Osteocyte (in vitro differentiated cells): ENCODE measurements at places on chromosomes 5 and 9. TPM values are rescaled to one million over a fixed set of nuclear protein-coding genes. Genes with fewer than 3 reads are reported as not detected.

DNA sequence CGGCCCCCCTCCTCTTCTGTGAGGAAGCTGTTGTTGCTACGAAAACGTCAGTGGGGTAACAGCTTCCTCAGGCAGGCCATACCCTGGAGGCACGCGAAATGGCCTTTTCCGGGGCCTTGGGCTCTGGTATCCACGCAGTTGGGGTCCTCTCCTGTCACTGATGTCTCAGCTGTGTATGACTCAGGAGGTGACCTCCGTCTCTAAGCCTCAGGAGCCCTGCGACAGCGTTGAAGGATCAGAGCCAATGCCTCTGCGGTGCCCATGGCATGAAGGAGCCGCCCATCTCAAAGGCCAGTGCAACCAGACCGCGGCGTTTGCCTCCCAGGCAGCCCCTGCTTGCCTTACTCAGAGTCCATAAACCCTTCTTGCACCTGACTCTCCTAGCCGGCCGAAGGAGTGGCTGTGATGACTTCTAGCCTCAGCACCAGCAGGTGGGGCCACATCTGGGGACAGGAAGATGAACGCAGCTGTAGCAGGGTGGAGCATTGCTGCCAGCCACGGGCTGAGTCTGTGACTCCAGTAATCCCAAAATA is 1.0 kb upstream of the MXD3 start:
- H3K27ac ChIP-seq = peak overlapping the region; percentile 3
- H3K4me1 ChIP-seq = peaks cover 26% of the 10 kb centered on the region
- H3K36me3 ChIP-seq = peaks cover 2% of the 10 kb centered on the region
- H3K4me3 ChIP-seq = peak overlapping the region; percentile 48
- no peak for DNase-seq
- H3K27me3 ChIP-seq = no peaks in the 10 kb centered on the region

GRCh38 chr5:4148009-4148408 is 552.4 kb downstream of the IRX1 start:
- H3K4me1 ChIP-seq = no peaks in the 10 kb centered on the region
- no peak overlapping the region for H3K4me3 ChIP-seq
- H3K36me3 ChIP-seq = no peaks in the 10 kb centered on the region
- DNase-seq = no peak

- H3K27ac ChIP-seq = no peak overlapping the region
- no peak overlapping the region for H3K4me3 ChIP-seq
- no peaks in the 10 kb centered on the region for H3K4me1 ChIP-seq
- peaks cover 10% of the 10 kb centered on the region for H3K27me3 ChIP-seq
- DNase-seq = no peak
- no peaks in the 10 kb centered on the region for H3K36me3 ChIP-seq
Observed at GRCh38 chr9:32863291-32863690, 80.0 kb downstream of the TMEM215 start.

DNA sequence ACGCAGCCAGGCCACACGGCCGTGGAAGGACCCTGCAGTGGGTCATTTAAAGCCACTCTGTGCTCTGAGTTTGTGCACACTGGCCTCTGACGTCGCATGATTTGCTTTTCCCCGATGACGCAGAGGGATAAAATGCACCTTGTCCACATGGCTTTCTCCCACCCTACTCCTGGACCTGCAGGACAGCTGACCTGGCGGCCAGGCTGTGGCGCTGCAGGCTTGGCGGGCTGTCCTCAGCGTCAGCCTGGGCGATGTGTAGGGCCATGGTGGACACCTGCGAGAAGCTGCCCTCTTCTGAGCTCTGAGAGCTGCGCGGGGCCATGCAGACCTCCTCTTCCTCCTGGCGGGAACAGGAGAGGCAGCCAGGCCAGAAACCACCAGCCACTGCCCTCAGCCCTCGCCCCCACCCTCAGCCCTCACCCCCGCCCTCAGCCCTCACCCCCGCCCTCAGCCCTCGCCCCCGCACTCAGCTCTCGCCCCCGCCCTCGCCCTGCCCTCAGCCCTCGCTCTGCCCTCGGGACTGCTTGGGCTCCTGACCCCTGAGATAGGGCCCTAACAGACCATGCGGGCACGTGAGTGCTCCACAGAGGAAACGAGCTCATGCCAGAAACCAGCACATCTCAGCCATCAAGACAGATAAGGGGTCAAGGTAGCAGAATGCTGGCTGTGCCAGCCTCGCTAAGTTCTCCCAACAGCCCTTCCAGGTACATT is 20.0 kb upstream of the SCGB3A1 start:
- no peak for DNase-seq
- H3K4me1 ChIP-seq = no peaks in the 10 kb centered on the region
- H3K27me3 ChIP-seq = no peaks in the 10 kb centered on the region
- H3K36me3 ChIP-seq = no peaks in the 10 kb centered on the region
- no peak overlapping the region for H3K4me3 ChIP-seq
- no peak overlapping the region for H3K27ac ChIP-seq

DNA sequence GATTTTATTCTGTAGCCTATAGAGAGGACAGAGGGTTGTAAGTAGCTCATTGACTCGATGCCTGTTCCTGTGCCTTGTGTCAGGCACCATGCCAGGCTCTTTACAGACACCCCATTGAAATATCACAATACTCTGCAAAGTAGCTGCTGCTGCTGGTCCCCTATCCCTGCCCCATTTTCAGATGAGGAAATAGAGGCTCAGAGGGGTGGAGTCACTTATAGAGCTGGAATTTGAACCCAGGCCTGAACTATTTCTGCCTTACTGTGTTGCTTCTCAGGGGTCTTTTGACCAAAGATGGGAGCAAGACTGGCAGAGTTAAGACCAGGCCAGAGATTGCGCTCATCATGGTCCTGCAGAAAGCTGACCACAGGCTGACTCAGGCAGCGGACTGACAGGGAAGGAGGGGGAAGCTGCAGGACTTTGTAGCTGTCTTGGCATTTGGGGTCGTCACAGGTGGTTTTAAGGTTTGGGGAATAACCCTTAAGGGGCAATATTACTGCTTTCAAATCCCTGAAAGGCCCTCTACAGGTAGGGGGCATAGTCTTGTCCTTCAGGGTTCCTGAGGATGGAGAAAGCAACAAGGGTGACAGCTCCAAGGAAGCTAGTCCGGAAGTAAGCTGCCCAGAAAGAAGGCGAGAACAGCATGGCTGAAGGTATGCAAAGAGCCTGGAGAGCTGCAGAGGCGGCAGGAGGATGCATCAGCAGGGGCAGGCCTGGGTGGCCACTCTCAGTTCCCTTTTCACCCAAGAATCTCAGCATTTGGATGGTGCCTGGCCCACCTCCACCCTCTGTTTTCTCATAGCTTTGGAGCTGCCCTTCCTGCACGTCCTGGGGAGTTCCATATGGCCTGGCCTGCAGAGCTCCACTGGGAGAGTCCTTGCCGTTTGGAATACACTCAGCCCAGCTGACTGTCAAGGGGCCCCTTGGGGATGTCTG is 18.3 kb upstream of the NDST1 start:
- peaks cover 67% of the 10 kb centered on the region for H3K4me1 ChIP-seq
- peak overlapping the region; percentile 73 for H3K27ac ChIP-seq
- H3K4me3 ChIP-seq = no peak overlapping the region
- H3K36me3 ChIP-seq = no peaks in the 10 kb centered on the region
- no peak for DNase-seq

- H3K27me3 ChIP-seq = peaks cover 42% of the 10 kb centered on the region
- H3K4me1 ChIP-seq = no peaks in the 10 kb centered on the region
- H3K27ac ChIP-seq = no peak overlapping the region
- no peak for DNase-seq
- H3K4me3 ChIP-seq = no peak overlapping the region
Observed at GRCh38 chr5:22844155-22844554, 9.0 kb downstream of the CDH12 start.

DNA sequence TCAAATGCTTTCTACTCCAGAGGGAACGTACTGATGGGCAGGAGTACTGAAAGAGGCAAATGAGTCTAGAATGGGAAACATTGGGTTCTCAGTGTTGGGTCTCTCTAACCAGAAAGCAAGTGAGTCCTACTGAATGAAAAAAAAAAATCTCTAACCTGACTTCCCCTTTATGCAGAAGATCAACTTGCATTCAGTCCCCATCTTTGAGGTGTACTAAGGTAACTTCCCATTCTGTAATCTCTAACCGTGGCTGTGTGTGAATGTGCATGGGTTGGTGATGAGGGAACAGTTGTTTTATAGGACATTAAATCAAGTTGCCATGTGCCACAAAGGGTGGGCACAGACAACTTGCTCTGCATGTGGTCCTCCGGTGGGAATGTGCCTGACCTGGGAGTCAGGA is 264.6 kb upstream of the CLINT1 start:
- peaks cover 11% of the 10 kb centered on the region for H3K4me1 ChIP-seq
- H3K27ac ChIP-seq = no peak overlapping the region
- H3K36me3 ChIP-seq = no peaks in the 10 kb centered on the region
- DNase-seq = no peak
- H3K27me3 ChIP-seq = peaks cover 55% of the 10 kb centered on the region

DNA sequence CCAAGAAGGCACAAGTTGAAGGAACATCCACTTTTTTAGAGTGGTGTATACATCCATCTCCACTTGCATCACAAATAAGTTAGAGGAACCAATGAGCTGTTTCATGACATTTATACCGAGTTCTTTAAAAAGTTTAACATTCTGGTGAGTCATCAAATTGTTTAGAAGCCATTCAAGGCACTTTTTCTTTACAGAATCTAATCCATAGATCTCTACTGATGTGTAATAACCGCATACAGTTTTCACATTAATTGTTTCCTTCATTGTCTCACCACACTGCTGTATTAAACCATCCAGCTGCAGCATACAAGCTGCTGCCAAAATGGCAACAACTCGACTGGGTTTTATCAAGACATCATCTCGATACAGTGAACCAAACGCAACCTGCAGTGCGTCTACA is 744 bp downstream of the GMCL2 start:
- no peaks in the 10 kb centered on the region for H3K36me3 ChIP-seq
- no peak overlapping the region for H3K27ac ChIP-seq
- no peaks in the 10 kb centered on the region for H3K4me1 ChIP-seq
- no peak overlapping the region for H3K4me3 ChIP-seq
- H3K27me3 ChIP-seq = peaks cover 18% of the 10 kb centered on the region

DNA sequence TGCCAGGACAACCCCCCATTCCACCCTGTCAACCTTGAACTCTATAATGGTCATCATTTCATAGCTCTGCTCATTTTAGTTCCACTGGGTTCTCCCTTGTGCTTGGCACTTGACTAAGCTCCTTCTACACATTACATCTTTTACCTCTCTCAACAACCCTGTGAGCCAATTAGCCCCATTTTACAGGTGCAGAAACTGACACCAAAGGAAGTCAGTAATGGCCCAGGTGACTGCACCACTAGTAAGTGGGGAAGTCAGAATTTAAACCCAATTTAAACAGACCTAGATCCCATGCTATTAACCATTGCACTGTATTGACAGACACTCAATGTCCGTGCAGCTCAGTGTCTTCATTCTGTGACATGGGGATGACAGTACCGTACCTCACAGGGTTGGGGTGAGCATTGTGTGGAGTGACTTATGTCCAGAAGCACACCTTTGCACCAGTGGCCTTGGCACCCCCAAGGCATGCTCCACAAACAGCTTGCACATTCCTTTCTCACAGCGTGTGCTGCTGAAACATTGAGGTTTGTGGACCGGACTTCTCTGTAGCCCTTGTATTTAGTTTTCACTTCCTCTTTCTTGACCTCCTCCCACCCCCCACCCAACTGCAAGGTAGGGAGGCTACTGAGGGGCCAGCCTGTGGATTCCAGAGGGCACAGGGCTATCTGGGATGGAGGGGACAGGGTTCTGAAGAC is 23.1 kb downstream of the IRF1 start:
- DNase-seq = no peak
- peak overlapping the region; percentile 62 for H3K27ac ChIP-seq
- H3K27me3 ChIP-seq = no peaks in the 10 kb centered on the region
- no peak overlapping the region for H3K4me3 ChIP-seq
- peaks cover 76% of the 10 kb centered on the region for H3K4me1 ChIP-seq

GRCh38 chr5:141150224-141150992 is 551 bp downstream of the PCDHB6 start:
- no peak overlapping the region for H3K27ac ChIP-seq
- H3K4me3 ChIP-seq = no peak overlapping the region
- no peaks in the 10 kb centered on the region for H3K27me3 ChIP-seq
- no peaks in the 10 kb centered on the region for H3K4me1 ChIP-seq
- DNase-seq = no peak

DNA sequence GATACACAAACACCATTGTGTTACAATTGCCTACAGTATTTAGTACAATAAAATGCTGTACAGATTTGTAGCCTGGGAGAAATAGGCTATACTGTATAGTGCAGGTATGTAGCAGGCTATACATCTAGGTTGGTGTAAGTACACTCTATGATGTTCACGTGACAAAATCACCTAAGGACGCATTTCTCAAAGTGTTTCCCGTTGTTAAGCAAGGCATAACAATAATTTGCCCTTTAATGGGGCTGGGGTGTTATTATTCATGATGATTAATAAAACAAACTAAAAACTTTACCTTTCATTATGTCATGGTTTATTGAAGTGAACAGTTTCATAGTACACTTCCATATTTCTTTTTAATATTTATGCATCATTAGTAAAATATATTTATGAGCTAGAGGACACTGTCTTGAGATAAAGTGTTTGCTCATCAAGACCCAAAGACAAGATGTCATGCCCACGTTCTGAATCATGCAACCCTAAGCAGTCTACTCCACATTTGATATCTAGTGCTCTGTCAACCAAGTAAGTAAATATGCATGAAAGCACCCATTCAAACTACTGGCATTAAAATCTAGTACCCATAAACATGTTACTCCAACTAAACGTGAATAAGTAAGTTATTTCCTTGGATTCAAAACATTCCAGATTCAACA is 220.5 kb downstream of the NR2F1-AS1 start:
- peaks cover 51% of the 10 kb centered on the region for H3K4me1 ChIP-seq
- H3K36me3 ChIP-seq = no peaks in the 10 kb centered on the region
- no peak for DNase-seq
- H3K27me3 ChIP-seq = no peaks in the 10 kb centered on the region
- H3K4me3 ChIP-seq = no peak overlapping the region

Gene PCDHGA1
- total RNA-seq = 0.13 TPM in 1 of 2 replicates, not detected in the other

Gene GPR150
- total RNA-seq = 0.16 and 0.21 TPM in 2 replicates

Gene CDX1
- 0.71 and 1.0 TPM in 2 replicates for total RNA-seq

Gene RASEF
- not detected in 2 replicates for total RNA-seq

Gene WNT8A
- not detected in 2 replicates for total RNA-seq

Gene SPINK4
- not detected in 2 replicates for total RNA-seq

Gene PCDHB12
- total RNA-seq = 1.9 and 2.2 TPM in 2 replicates
